NK-92 treated with Interleukin-12 subunit alpha and Interleukin-12 subunit beta, amount 100 ng/mL, for 24 hours (cell line): ENCODE measurements at places on chromosomes 13 and 19.

DNA sequence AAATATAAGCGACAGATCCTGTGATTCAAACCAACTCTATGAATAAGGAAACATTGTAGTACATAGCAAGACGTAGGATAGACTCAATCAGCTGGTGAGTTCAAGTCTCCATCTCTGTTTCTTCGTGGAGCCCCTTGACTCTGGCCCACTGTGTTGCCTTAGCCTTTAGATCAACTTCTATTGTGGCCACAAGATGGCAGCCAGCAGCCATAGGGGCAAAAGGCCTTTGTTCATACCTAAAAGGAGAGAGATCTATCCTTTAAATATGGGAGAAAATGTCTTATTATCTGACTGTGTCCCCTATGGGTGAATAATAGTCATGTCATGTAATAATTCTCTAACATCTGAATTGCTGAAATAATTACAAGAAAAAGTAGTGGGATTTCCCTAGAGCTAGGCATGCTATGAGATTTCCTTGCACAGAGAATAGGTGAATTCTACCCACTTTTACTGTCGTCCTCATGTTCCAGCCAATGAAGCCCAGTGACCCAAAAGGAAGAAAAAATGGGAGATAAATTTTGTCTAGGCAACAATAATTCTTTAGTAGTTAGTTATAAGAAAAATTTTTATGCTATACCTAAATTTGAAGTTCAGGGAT, 129.4 kb downstream of the PCDH20 start:
- no peak for DNase-seq

- DNase-seq: no peak
Measured at GRCh38 chr19:23817519-23817918, 58.8 kb upstream of the ZNF681 start.

DNA sequence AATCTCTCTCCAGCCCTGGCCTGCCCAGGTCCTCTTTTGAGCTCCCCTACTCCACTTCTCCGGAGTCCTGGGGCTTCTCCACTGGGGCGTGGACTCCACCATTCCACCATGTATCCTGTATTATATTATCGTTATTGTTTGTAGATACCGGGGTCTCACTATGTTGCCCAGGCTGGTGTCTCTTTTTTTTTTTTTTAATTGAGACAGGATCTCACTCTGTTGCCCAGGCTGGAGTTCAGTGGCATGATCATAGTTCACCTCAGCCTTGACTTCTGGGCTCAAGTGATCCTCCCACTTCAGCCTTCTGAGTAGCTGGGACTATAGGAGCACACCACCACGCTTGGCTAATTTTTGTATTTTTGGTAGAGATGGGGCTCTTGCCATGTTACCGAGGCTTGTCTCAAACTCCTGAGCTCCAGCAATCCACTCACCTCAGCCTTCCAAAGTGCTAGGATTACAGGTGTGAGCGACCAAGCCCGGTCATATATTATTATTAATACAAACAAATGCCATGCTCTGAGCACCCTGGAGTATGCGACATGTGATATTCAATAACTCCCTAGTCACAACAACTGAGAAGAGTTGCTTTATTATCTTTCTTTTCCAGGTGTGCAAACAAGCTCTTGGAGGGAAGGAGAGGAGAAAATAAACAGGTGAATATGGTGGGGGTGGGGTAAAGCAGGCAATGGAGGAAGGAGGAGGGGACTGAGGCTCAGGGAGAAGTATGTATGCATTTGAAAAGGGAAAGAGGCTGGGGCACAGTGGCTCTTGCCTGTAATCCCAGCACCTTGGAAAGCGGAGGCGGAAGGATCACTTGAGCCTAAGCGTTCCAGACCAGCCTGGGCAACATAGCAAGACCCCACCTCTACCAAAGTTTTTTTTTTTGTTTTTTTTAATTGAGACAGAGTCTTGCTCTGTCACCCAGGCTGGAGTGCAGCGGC, 2.8 kb upstream of the CERS4 start:
- no peak for DNase-seq

DNA sequence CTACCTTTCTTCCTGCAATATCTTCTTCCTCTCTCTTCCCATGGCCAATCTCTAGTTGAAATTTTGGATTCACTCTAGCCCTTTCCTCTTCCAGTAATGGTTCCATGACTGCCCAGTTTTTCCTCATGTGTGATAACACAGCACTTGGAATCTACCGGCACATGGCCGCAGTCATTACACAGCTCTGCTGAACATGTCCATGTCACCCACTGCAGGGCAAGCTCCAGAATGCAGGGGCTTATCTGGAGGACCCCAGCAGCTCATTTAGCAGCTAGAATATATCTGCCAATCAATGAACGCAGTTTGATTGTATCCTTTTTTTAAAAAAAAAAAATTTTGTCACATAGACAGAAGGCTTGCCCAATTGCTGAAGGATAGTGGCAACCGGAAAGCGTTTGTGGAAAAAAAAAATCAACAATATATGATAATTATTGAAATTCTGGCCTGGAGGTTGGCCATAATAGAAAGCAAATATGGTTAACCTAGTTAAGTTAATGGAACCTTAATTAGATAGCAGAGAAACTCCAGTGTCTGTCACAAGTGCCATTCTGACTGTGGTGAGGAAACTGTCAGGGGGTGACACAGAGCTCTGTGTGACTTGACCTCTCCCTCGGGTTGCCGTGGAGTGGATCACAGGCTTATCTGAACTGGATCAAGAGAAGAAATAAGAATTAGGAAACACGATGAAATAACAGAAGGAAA, 426.7 kb downstream of the LIG4 start:
- no peak for DNase-seq

DNA sequence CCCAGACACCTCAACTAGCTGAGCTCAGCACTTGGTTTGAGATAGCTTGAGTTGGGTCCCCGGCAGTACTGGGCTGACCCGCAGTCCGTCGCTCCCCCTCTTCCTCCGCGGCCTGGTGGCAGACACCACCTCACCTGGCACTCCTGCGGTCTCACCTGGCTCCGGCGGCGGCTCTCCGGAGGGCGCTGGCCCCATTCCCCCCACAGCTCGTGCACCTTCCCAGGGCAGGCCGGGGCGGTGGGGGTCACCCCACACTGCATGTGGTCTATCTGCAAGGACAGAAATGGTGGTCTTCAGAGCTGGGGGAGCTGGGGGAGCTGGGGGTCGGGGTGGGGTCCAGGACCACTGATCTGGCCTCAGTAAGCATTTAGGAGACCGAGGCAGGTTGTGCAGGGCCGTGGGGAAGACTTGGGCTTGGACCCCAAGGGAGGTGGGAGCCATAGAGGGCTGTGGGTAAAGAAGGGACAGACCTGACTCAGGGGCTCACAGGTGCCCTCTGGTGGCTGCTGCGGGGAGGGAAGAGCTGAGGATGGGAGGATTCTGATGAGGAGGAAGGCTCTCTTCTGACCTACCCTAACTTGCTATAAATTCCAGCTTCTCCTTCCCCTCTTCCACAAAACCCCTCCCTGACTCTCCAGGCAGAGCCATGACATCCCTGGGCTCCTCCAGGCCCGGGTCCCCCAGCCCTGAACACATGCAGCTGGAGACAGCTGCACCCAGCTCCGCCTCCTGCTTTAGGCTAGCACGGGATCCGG, 6.7 kb upstream of the PLIN4 start:
- DNase-seq: peak; percentile 54

DNA sequence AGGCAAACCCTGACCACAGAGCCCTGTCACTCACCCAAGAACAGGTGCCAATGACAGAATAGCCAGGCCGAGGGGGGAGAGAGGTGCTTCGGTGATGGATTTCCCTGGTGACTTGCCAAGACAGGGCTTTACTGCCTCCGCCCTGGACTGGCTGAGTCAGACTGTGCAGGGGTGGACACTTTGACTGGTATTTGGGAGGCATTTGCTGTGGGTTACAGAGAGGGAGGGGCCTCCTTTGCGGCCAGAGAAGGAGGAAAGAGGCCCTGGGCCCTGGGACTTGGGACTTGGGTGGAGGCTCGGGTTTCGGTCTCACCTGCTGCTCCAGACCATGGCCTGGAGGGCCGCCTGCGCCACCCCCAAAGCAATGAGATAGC, 4.6 kb upstream of the EPS8L1 start:
- no peak for DNase-seq

GRCh38 chr19:12112701-12113100, 27.4 kb downstream of the ZNF20 start:
- no peak for DNase-seq

- no peak for DNase-seq
Measured at GRCh38 chr19:14149509-14149994, 13.2 kb upstream of the ASF1B start.

DNA sequence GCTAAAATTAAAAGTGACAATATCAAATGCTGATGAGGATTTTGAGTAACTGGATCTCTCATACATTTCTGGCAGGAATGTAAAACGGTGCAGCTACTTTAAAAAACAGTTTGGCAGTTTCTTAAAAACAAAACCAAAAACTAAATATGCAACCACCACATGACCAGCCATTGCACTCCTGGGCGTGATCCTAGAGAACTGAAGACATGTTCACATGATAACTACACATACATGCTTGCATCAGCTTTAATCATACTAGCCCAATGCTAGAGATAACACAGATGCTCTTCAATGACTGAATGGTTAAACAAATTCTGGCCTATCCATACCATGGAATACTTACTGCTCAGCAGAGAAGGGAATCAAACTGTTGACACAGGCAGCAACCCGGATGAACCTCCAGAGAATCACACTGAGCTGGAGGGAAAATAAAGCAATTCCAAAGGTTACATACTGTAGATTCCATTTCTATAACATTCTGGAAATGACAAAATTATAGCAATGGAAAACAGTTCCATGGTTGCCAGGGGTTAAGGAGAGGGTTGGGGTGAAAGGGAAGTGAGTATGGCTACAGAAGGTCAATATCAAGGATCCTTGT, 25.5 kb upstream of the NAXD start:
- DNase-seq: no peak

GRCh38 chr19:47729468-47729798, 15.9 kb upstream of the NOP53 start:
- DNase-seq: no peak

GRCh38 chr19:17794731-17795494, at the start of gene B3GNT3:
B3GNT3 (plus strand) TSS chr19:17795138; CDS start chr19:17807808, 12,670 bp downstream.
- no peak for DNase-seq

- no peak for DNase-seq
Measured at GRCh38 chr19:10946958-10947657, 13.7 kb upstream of the SMARCA4 start.

- no peak for DNase-seq
Measured at GRCh38 chr19:34722353-34722752, 11.7 kb upstream of the ZNF181 start.

DNA sequence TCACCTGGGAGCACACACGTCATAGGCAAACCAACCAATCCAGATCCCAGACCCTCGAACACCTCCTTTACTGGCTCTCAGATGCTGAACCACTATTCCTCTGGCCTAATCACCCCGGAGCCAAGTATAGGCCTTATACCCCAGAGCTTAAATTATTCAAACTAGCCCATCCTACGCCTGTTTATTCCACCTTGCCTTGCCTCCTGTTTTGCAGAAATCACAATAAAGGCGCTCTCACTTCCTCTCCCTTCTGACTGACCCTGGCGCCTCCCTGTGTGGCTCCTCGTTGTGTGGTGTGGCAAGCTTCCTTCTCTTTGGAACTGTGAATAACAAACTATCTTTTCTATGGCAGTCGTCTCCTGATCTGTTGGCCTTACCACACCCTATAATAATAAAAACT, 354.9 kb downstream of the ENOX1 start:
- DNase-seq: no peak

DNA sequence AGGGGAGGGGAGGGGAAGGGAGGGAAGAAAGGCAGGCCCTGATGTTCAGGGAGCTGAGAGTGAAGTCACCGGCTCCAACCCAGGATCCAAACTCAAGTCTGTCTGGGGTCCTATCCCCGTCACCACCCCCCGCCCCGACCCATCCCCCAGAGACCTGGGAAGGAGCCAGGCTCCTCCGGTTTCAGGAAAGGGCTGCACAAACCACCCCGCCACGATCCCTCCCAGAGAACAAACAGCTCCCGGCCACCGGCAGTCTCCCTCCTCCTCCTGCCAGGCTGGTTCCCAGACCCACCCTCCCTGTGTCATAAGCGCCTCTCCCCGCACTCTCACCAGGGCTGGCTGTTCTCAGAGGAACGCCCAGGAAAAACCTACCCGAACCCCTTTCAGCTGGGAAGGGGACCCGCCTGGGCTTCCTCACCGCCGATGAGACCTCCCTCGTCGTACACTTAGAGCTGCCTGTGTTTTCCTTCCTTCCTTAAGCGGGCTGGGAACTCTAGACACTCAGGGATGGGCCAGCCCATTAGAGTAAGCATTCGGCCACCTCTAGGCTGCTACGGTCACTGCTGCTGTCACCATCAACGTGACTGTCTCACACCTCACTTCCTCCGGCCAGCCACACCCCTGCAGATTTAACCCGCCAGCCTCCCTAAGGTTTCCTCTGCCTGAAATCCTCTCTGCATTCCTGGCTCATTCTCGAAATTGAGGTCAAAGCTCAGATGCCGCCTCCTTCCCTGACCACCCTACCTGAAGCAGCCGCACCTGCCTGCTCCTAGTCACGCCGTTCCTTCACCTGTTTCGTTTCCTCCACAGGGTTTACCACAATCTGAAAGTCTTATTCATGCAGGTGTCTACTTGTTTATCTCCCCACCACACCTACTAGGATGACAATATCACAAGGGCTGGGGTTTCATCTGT, 6.3 kb upstream of the RDH13 start:
- DNase-seq: peak; percentile 16

DNA sequence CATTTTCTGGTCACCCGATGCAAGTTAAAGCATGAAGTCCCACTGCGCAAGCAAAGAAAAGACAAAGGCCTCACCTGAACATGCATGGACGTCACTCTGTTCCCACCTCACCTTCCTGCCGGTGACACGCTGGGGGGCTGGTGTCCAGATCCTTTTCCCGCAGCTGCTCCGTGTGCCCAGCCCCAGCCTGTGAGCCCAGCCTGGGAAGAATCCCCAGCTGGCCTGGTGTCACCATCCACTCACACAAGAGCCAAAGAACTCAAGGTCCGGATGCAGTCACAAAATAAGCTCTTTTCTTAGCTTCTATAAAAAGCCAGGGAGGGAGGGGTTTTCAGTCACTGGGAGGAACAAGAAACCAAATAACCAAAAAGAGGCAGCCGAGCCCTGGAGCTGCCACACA, 249.9 kb downstream of the COL4A1 start:
- DNase-seq: no peak

DNA sequence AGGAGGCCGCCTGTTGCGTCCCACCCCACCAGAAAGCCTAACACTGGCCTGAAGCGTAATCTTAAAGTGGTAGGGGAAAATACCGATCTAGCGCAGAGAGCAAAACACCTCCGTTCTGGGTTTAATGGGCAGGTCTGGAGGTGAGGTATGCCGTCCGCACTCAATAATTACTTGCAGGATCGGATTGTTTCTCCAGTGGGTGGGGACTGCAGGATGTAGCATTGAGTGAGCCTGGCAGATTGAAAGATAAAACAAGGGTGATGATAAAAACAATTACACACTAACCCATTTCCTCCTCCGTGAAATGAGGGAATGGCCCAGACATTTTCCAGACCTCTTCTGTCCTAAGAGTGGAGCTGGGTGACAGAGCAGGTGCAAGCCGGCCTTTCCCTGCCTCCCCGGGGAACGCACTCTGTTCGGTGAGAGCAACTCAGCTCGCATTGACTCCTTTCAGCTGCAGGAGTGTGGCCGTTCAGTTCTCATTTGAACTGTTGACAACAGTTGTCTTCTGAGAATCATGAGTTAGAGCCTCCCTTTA, 110.2 kb upstream of the DOCK9 start:
- no peak for DNase-seq

GRCh38 chr13:99161512-99161911, 39.1 kb upstream of the UBAC2 start:
- no peak for DNase-seq
